AML-193 (cell line): ENCODE measurements at places on chromosomes 5 and 9.

DNA sequence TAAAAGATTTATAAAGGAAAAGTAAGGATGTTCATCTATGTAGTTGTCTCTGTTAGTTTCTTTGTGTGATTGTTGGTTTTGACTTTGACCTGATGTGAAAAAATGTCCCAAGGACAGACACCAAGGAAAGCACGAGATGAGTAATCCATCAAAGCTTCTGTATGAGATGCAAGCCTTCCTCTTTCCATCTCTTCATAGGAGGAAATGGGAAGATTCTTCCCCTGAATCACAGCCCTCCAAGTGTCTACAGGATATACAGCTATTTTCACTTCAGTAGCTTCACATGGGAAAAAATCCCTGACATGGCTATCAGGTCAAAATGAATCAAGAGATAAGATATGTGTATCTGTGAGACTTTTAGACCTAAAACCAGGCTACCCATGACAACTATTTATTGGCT lies 29.0 kb upstream of the CEMIP2 start:
- DNase-seq: no peak

- DNase-seq: no peak
Measured at GRCh38 chr9:133830310-133830709, 92.2 kb upstream of the SARDH start.

GRCh38 chr9:5872511-5872910 lies 18.2 kb upstream of the MLANA start:
- no peak for DNase-seq

DNA sequence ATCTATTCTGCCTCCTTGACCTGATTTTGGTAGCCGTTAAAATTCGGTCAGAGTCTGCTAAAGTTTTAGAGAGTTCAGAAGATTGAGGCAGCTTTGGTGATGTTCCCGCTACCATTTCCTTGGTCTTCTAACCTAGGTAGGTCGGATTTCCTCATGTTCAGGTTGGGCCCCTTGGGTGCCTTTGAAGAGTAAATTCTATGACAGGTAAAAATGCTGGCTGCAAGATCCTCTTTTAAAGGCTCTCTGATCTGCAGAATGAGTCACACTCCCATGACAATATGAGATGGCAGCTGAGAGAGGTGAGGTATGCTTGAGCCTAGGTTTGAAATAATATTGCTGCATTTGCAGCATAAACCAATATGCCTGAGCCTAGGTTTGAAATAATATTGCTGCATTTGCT lies 198.9 kb downstream of the TSSK1B start:
- DNase-seq: no peak

- no peak for DNase-seq
Measured at GRCh38 chr5:134846641-134846960, 833 bp downstream of the C5orf24 start.

- no peak for DNase-seq
Measured at GRCh38 chr5:28961816-28962215, 1923.4 kb upstream of the CDH9 start.

GRCh38 chr9:110555551-110556331 lies 23.8 kb downstream of the SVEP1 start:
- no peak for DNase-seq

- no peak for DNase-seq
Measured at GRCh38 chr9:101271102-101271501, 113.7 kb downstream of the BAAT start.

DNA sequence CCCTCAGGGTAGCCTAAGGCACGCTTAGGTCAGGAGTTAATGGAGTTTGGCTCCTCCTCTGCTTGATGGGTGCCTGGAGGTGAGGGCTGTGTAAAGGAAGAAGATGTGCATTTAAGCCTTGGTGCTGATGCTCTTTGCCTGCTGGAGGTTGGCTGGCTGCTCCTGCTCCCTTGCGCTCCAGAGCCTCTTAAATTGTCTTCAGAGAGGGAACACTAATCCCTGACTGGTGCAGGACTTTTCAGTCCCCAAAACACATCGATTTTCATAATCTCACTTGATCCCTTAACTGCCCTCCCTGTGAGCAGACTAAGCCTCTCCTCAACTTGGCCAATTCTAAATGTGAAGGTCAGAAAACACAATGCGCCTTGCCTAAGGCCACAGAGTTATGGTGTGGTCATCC lies 16.2 kb upstream of the TCOF1 start:
- DNase-seq: no peak

GRCh38 chr5:153130296-153130695 lies 360.2 kb upstream of the GRIA1 start:
- no peak for DNase-seq
